ENCODE measurements at places on chromosomes 12 and 14. TPM values are rescaled to one million over a fixed set of nuclear protein-coding genes. Genes with fewer than 3 reads are reported as not detected.

The PMCH gene
- 0.68 TPM for polyA plus RNA-seq

The RIMBP2 gene
- polyA plus RNA-seq = 20.6 TPM

The TPPP2 gene
- polyA plus RNA-seq = 4.4 TPM

The LACRT gene
- polyA plus RNA-seq = not detected

The CLEC2B gene
- 3.2 TPM for polyA plus RNA-seq

The RBP5 gene
- polyA plus RNA-seq = 54.5 TPM

The GNG2 gene
- polyA plus RNA-seq = 63.7 TPM

The HOXC10 gene
- polyA plus RNA-seq = 114 TPM

The ASIC1 gene
- polyA plus RNA-seq = 5.1 TPM

The INHBC gene
- polyA plus RNA-seq = 0.20 TPM

The RNU4-1 gene
- polyA plus RNA-seq = not detected

The PELI2 gene
- polyA plus RNA-seq = 29.7 TPM

The PRKD1 gene
- polyA plus RNA-seq = 26.7 TPM

The P2RX7 gene
- 1.1 TPM for polyA plus RNA-seq

Data from left renal pelvis (tissue), 4 donors.